ENCODE measurements at places on chromosomes 7 and 10.

DNA sequence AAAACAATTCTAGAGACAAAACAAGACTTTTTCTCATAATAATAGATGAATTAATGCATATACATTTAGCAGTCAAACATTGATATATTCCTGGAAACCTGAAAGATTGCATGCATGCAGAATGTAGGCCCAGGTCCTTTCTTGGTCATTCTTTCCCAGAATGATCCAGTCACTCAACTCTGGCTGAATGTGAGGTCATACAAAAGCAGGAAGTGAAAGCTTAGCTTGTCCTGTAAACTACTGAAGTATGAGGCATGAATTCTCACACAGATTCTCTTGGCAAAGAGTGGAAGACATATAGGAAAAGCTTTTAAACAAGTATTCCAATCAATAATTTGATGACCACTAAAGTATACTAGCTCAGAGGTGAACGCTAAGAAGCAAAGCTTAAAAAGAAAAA lies 253.9 kb downstream of the PPP1R3A start:
- no peak for DNase-seq

DNA sequence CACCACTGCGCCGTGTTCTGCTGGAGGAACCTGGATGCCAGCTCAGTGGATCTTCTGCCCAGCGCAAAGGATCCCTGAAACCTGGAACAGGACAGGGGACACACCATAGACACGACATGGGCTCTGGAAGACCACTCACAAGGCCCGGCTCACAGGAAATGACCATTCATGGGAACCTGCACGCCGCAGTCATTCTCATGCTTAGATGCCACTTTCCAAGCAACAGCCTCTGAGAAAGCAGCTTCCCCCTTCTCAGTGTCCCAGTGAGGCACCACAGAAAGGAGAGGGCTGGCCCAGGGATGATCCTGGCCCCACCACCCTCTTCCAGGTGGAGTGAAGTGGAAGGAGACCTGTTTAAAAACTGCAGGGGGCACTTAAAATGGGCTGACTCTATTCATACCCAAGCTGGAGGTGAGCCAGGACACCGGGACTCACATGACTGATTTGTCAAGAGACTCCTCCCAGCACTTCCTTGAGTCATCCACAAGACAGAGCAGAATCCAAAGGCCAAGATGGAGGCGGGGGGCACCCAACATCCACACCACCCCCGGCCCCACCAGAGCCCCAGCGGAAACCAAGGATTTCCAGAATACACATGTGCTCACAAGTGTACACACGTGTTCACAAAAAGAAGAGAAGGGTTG lies 11.2 kb downstream of the CTBP2 start:
- DNase-seq, result peak; percentile 60

GRCh38 chr10:69123306-69123746 lies 652 bp upstream of the VPS26A start:
- peak; percentile 74 for DNase-seq

GRCh38 chr10:22629852-22630233 lies 84.5 kb downstream of the PIP4K2A start:
- no peak for DNase-seq

DNA sequence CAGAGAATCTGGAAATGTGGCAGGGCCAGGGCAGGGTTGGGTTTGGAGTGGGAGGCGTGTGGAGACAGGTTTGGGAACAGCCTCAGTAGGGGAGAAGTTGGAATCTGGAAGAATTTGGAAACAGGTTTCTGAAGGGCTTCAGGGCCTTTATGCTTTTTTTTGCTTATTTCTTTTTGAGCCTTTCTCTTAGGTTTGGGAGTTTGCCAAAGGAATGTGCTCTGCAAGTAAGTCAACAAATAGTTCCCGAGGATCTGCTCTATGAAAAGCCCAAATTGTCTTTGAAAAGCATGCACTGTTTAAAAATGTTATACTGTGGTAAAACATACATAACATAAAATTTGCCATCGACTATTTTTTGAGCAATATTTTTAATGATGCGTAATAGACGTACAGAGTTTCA lies 86.7 kb upstream of the ADRB1 start:
- DNase-seq, result peak; percentile 26

Data from A549 (cell line).